ENCODE measurements at places on chromosomes 12 and 14.

GRCh38 chr12:88662093-88662492 lies 81.8 kb upstream of the KITLG start:
- DNase-seq: no peak

GRCh38 chr14:61868846-61869245 lies 106.6 kb downstream of the SNAPC1 start:
- no peak for DNase-seq

DNA sequence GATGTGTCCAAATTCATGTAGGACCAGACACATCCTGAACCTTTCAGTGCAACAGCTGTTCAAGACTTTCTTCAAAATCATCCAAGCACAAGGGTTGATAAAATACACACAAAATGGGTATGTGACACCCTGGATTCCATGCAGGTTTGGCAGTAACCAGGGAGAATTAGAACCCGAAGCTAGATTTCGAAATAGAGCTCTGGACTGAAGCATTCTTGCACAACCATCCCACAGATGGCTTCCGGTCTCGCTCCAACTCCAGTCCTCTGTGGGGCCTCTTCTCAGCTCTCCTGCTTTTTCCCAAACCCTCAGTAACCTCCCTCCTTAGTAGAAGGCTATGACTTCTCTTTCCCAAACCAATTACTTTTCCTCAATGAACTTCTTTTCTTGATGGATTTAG lies 171.3 kb downstream of the TTC7B start:
- no peak for DNase-seq

DNA sequence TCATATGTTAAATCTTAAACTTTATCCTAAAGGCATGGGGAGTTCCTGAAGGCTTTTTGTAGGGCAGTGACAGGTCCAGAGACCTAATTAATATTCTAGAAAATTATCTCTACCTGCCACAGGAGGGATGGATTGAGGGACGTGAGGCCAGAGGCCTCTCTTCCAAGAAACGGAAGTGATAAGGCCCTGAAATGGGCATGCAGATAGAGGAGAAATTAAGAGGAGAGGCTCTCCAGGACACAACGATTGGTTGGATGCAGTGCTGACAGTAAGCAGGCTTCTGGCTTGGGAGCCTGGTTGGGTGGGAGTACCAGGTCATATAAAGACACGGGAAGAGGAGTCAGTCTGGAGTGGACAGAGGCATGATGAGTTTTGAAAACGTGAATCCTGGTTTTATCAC lies 3.1 kb upstream of the BORCS5 start:
- DNase-seq: no peak

DNA sequence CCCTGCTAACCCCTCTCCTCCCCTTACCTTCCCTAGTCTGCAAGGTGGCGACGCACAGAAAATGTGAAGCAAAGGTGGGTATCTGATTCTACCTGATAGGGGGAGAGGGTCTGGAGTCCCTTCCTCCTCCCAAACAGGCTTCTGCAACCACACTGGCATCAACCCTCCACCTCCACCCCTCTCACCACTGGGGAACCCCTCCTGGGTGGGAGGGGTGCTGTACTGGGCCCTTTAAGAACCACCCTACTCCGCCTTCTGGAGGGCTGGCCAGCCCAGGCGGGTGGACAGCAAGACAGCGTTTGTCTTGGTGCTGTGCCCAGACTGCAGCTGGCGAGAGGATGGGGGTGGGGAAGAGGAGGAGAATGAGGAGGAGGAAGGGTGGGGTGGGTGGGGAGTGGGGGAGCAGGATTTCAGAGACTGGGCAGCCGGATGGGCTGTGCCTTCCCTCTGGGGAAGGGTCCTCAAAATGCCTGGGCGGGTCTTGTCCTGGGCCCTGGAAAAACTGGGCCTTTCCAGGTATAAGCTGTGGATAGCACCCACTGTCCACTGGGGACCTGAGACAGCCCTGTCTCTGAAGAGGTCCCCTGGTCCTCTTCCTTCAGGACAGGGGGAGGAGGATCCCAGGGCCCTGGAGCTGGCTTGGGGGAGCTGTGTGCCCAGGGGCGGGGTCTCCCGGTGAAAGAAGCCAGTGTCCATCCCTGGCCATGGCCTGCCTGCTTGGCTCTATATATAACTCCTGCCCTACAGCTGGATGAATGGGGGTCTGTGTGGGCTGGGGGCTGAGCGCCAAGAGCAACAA lies 2.8 kb downstream of the TNS2 start:
- DNase-seq: no peak
